ENCODE measurements at places on chromosomes 2 and 18.

DNA sequence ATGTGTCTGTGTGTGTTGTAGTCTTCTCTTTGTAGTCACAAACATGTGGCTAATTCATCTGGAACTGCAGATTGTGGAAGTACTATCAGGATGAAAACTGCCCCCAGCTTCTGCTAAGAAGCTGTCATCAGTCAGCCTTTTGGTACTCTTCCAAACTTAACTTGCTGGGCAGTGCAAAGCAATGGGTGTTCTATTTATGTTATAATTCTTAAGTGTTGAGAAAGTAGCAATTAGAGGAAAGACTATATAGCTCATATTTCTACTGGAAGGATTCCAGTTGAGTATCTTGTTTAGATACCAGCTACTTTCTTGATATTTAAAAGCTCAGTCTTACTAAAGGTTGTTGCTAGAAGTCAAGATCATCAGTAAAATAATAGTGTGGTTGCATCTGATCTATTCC, 52.1 kb downstream of the SLC38A11 start:
- no peak for DNase-seq

DNA sequence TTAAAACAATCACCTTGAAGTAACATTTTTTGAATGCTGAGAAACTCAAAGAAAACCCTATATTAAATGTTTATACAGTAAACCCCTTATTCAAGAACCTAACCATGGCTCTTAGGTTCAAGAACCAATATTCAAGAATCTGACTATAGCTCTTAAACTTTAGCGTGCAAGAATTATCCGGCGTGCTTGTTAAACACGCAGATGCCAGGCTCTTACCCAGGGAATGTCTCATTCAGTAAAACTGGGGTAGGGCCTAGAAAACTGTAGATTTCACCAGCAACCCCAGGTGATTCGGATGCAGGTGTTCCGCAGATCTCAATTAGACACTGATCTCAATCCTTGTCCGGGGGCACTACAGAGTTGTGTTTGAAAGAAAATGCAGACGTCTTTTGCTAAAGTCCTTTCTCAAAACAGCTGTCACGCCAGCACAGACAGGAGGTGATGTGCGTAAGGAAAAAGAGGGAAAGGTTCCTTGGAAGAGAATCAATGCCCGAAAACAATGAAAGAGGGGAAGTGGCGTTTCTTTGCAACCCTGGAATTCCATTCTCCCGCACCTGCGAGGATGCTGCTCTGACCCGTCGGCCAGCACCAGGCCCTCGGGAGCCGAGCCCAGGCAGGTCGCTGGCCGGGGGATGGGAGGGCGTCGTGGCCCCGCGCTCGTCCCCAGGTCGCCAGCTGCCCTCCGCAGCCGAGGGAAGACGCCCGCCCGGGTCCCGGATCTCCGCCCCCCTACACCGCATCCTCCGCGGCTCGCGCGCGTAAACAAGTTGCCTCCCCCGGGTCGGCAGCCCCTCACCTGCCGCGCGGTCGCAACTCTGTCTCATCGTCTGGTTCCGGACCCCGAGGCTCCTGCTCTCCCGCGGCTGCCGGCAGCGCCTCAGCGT, 851 bp downstream of the EIF2AK3 start:
- no peak for DNase-seq

DNA sequence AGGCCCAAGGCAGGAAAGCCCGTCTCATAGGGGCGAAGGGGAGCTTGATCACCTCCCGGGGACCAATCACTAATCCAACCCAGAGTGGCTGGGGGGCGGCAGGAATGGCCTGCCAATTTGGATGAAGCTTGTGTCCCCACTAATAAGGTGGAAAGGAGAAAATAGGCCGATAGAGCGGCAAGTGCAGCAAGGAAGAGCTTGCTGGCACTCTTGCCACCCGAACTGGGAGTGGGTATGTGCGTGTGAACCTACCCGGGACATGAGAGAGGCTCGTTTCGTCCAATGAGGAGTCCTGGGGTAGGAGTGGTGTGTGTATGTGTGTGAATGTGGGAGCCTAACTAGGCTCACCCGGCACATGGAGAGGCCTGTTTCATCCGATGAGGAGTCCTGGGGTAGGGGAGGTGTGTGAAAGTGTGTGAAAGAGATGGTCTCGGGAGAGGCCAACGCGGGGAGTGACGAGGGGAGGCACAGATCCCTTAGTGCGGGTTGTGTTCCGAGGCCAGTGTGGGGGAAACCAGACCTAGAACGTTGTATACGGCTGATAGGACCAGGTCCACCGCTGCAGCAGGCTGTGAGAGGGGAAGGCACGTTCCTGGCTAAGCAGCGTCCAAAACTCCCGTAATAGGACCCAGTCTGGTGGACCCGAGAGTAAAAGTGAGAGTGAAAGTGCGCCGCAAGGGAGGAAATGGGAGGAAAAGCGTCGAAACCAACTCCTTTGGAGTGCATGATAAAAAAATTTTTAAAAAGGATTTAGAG, 47.1 kb upstream of the SELENOI start:
- DNase-seq, result peak; percentile 69

GRCh38 chr18:58195278-58195765, 151.3 kb downstream of the NEDD4L start:
- DNase-seq, result no peak

- DNase-seq, result no peak
Measured at GRCh38 chr2:45477546-45477945, 133.5 kb downstream of the SRBD1 start.

GRCh38 chr2:152071092-152071491, 27.8 kb downstream of the CACNB4 start:
- no peak for DNase-seq

DNA sequence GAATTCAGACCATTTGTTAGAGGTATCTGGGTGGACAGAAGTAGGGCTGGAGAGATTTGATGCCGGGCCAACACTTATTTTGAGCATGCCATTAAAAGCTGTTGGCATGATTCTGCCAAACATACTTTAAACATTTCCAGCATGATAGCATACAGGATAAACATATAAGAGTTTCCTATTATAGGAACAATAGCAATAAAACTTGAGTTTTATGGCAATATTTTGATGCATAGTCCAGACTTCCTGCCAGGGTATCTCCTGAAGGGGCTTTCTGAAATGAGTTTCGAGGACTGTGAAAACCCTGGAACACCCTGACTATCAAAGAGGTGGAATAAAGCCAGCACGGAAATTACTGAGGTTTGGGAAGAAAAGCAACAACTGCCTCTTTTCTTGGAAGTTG, 1398.0 kb upstream of the NXPH2 start:
- DNase-seq, result no peak

DNA sequence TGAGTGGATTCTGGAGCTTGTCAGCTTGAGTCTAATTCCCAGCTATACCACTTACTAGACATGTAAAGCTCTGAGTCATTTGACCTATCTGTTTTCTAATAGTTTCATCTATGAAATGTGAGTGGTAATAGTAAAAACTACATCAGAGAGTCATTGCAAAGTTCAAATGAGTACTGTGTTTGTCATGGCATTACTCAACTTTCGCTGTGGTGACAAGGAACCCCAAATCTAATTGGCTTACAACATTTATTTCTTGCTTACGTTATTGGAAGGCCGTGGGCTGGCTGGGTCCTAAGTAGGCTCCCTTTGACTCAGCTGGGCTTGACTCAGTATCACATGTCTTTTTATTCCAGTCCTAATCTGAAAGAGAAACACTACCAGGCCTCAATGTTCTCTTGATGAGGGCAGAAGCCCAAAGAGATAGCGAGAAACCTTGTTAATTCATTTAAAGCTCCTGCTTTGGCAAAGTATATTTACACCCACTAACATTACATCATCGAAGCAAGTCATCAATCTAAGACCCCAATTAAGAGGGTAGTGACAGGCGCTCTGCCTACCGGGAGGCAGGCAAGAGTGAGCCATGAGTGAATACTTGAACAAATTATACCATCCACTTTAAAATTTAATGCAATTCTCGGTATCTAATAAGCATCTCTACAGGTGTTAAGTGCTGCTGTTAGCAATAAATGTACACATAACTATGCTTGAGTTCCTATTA, 431.8 kb upstream of the SPHKAP start:
- no peak for DNase-seq

GRCh38 chr2:23574919-23575654, 190.1 kb downstream of the KLHL29 start:
- no peak for DNase-seq

Measured in right atrium auricular region (tissue), 2 donors.